Right forelimb (tissue), 1 donor: ENCODE measurements at places on chromosomes 1 and 21.
A peak's percentile ranks its signal among the peaks of the same experiment; 100 is the strongest.

GRCh38 chr1:19360843-19361610 is 48.9 kb downstream of the SLC66A1 start:
- DNase-seq: no peak

DNA sequence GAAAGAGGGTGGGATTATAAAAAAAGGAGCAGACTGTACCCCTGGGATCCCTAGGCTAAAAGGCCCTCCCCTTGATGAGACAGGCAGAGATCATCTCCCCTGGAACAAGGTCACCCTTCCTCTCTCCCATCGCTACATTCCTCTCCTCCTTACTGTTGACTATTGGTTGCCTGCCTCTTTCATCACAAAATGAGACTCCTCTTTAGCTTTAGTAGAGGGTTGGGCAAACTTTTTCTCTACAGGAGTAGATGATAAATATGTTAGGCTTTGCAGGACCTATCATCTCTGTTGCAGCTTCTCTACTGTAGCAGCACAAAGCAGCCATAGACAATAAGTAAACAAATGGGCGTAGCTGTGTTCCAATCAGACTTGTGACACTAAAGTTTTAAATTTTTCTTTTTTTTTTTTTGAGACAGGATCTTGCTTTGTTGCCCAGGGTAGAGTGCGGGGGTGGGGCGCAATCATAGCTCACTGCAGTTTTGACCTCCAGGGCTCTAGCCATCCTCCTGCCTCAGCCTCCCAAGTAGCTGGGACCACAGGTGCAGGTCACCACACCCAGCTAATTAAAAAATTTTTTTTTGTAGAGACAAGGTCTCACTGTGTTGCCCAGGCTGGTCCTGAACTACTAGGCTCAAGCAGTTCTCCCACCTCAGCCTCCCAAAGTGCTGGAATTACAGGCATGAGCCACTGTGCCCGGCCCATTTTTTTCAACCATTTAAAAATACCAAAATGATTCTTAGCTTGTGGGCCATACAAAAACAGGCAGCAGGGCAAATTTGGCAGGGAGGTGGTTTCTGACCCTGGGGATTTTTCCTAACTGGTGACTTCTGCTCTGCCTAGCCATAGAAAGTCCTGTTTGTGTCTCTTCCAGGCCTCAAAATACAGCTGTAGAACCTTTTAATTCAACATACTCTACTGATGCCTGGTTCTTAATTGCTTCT is 15.1 kb downstream of the MCL1 start:
- no peak for DNase-seq

DNA sequence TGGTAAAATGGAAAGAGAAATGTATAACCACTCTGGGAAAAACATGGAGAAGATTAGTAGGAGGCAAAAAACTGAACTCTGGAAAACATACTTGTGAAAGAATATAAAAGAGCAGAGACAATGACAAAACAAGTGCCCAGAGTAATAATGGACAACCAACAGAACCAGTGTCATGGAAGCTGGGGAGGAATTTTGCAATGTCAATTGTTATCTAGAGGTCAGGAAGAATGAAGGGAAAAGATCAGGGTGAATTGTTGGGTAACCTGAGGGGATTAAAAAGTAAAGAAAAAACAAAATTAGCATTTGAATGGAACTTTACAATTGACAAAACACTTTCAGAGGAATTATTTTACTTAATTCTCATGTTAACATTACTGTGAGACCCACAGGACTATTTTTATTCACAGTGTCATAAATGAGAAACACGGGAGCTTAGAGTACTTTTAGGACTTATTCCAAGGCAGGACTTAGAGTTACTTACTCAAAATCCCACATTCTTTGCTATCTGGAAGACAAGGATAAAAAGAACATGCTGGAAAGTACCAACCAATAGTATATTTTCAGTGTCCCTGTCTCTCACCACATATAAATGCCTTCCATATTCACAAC is 19.5 kb downstream of the JAM2 start:
- DNase-seq: no peak

DNA sequence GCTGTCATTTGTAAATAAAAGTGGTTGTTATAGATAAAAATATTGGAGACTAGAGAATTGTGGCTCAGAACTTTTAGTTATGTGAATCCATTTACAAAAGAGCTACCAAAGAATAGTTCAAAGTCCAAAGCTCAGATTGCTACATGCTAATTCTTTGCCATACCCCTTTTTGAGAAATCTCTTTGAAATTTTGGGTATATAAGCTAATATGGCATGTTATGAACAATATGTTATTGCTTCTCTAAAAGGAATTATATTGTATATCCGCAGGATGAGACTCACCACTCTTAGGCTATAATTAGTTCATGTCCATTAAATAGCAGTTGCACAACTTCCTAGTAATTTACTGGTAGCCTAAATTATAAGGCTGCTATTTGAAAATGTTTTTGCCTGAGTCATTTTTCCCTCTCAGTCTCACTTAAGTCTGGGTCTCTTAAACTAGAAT is 178.0 kb downstream of the ZNF281 start:
- no peak for DNase-seq

DNA sequence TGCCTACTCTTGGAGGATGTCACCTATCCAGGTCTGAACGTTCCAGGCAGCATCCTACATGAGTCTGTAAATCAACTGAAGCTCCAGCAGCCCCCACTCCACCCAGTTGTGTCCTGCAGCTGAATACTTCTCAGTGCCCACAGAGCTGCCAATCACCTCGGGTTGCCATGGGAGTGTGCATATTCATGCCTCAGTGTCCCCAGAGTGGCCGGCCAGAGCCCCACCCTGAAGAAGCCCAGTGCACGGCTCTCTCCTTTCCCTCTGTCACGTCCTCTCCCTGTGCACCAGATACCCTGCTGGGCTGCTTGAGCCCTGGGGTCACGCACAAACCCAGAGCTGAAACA is 16.1 kb upstream of the GSTM4 start:
- no peak for DNase-seq

DNA sequence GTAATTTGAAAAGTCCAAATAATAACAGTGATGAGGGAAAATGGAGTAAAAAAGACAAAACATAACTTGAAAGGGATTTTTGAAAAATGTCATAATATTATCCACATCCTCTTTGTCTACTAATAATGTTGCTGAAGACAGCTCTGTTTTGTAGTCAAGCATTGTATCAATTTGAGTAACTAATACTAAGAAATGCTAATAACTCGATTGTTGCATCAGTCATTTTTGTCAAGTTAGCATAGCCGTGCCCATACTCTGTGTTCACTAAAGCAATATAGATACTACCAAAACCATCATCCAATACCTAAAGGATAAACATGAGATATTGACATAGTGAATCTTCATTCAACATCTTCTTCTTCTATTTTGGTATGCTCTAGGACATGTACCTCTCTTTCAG is 17.3 kb downstream of the PDC start:
- no peak for DNase-seq

DNA sequence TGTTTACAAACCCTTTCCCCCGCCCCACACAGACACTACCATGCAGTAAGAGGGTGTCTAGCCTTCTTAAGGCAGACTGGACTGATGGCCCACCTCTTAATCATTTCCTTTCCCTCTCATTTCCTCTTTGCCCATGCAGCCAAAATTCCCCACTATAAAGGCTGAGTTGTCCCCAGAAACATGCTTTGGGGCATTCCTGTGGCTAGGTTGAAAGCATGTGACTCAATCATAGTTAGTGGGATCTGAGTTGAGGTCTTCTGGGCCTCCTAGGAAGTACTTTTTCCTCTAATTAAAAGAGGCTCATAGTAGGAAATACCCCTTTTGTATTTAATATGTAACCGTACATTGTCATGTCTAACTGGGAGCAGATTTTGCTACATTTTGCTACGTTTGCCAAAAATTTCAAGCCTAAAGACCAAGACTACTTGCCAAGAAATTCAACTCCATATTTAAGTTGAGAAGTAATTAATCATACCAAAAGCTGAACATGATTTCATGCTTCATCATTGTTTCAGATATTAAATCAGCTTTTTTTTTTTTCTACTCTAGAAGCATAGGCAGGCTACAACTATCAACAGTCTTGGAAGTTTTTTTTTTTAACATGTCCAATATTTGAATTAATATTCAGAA is 174.7 kb downstream of the ADGRL4 start:
- no peak for DNase-seq

DNA sequence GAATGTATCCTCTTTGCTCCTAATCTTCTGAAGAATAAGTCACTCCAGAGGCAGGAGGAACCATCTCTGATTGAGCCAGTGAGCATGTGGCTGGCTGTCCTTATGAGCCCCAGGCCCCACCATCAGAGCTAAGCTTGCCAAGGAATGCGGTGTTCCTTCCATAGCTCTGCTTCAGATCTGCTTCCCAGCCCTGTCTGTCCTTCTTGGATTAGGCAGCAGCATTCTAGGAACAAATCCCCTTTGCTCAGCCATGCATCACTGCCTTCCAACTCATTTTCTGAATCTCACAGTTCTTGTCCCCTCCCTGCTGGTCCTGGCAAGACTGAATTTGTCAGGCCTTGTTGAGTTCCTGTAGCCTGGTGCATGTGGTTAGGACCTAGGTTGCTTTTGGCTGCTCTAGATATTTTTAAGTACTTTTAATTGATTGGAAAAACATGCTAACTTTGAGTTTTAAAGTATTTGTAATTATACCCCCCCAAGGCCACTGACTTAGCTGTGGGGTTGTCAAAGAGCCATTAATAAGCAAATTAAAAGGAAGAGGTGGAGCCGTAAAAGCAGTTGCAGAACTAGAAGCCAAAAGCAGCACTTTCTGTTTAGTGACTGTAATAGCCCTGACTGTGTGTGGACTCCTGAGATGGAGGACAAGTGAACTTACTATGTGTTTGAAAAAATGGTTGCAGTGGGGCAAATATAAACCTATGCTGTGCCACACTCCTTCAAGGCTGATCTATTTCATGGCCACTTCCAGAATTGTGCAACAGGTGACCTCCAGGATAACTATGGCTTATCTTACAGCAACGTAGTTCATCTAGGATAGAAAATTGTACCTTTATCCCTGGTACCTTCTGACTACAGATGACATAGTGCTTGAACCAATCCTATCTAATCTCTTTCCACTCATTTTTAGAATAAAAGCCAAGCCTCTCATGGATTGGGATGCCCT is 61.3 kb upstream of the BACH1 start:
- peak; percentile 49 for DNase-seq

DNA sequence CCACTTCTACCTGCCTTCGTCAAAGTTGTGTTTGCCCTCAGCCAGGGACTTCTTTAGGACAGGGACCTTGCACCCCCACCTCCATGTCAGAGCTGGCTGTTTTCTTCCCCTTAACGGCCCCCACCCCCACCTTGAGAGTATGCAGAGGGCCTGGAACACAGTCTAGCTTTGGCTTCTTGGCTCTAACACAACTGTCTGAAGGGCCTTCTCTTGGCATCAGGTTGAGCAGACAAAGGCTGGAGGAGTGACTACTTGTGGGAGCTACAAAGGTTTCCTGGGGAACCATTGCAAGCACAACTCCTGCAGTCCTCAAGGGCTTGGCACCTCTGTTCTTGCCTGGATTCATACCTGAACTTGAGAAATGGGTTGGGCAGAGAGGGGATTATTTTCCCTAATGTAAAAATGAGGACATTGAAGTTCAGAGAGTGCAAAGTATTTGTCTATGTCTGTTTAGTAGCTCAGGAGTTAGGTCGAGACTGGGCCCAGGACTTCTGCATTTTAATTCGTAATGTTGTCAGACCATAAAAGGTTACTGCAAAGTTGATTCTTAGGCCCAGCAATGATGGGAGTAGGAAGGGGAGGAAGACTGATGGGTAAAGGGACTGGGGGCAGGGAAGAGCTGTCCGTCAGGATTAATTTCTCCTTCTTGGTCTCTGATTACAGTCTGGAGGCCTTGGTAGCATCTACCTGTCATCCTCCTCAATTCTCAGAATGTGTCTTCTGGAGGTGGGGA is 2.6 kb downstream of the CYP4B1 start:
- DNase-seq: no peak

DNA sequence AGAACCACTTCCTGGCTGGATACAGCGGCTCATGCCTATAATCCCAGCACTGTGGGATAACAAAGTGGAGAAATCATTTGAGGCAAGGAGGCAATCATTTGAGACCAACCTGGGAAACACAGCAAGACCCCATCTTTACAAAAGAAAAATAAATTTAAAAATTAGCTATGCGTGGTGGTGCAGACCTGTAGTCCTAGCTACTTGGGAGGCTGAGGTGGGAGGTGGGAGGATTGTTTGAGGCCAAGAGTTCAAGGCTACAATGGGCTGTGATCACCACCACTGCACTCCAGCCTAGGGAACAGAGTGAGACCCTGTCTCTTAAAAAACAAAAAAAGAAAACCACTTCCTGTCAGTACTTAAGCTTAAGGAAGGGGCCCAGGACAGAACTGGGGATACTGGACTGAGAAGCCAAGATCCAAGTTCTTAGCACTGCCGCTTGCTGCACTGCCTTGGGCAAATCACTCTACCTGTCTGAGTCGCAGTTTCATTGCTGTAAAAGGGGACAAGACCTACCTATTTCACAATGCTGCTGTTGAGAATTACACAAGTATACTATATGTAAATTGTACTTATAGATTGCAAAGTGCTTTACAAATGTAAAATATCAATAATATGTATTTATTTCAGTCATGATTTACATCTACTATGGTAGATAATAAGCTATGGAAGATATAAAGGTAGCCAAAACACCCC is 154.9 kb downstream of the RERE start:
- no peak for DNase-seq

DNA sequence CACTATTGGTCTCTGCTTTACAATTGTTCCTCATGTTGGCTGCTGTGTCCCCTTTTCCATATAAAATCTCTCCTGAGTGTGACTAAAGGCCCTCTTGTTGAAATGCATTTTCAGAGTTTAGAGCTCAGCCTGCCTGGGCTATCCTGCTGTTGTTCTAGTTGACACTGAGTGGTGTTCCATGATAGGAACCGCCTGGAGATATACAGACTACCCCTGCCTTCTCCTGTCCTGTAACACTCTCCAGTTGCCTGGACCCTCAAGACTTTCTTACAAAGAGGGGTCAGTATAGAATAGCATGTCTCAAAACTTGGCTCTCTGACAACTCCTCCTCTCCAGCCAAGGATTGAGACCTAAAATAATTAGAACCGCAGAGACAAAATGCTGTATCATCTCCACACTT is 152.0 kb upstream of the POU3F1 start:
- DNase-seq: no peak
